CD4-positive, alpha-beta T cell treated with Interleukin-15 for 4 hours (primary cell): ENCODE measurements at places on chromosomes 1 and 21.

DNA sequence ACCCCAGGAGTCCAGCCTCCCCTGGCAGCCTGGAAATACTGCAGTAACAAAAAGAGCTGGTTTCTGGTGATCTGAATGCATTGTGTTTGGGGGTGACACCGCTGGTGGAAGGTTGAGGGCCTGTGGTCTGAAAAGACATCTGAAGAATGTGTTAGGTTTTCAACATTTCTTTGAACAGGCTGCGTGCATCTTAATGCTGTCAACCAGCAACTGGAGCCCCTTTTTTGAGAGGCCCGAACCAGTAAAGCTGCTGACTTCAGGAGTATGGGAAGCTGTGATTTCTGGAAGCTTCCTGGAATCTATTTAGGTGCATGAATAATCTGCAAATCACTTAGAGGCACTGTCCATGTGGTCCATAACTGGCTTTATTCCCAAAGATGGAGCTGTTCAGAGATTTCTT is 17.0 kb downstream of the ATP5PO start:
- DNase-seq: no peak

DNA sequence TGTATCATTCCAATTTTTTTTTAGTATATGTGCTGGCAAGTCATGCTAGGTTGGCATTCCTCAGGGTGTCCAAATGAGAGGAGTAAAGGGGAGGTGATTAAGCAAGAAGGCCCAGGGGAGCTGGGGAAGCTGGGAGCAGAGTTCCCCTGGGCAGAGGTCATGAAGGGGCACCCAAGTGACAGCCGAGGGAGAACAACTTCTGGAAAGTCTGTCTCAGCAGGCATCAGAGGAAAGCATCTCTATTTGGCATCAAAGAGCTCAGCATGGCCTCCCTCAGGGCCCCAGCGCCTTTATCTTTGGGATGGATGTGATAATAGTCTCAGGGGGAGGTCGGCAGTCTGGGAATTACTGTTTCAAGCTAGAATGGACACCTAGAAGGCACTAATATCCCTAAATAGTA is 5.0 kb upstream of the ENO1 start:
- no peak for DNase-seq

DNA sequence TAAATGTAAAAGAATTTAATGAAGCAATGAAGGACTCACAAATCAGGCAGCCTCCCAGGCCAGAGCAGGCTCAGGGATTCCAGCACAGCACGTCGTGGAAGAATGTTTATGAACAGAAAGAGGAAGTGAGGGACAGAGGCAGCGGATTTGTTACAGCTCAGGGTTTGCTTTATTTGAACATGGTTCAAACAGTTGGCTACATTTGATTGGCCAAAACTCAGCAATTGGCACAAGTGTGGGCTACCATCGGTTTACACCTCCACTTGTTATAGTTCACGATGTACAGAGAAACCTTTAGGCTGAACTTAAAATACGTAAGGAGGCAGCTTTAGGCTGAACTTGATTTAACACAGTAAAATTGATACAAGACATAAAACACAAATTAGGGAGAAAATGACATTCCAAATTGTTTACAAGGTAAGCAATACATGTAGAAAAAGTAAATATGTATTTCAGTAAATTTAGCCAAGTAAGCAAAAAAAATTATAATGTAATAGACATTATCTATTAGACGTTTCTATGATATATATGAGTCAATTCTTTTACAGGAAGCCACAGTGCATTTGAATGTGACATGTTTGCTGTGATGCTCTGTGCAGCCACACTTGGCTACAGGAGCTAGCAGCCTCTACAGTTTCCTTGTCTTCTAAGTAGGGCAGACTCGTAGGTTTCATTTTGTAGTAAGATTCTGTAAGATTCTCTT is 126.5 kb downstream of the ADSS2 start:
- peak; percentile 59 for DNase-seq

DNA sequence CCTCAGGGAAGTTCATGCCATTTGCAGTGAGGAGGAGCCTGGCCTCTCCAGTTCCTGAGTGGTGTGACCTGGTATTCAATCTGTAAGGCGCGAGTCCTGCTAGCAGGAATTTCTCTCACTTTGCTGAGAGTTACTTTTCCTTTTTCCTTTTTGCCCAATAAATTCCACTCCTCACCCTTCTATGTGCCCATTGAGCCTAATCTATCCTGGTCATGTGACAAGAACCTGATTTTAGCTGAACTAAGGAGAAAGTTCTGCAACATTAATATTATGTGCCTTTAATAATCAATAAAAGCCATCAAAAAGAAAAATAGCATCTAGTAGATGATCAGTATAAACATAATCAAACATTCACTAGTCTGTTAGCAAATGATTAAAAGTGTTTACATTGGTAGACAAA is 136.1 kb upstream of the POGK start:
- no peak for DNase-seq

- DNase-seq: no peak
Measured at GRCh38 chr1:185776522-185776921, 42.3 kb downstream of the HMCN1 start.

DNA sequence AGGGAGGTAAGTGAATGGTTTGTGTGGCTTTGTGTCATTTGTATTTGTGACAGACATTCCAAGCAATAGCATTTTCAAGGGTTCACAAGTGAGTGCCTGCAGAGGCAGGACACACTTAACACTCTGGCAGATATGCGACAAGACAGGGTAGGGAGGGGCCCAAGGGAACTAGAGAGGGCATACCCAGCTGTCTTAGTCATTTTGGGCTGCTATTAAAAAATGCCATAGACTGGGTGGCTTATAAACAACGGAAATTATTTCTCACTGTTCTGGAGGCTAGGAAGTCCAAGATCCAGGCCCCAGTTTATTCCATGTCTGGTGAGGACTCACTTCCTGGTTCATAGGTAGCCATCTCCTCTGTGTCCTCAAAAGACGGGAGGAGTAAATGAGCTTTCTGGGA is 137.4 kb downstream of the FGGY start:
- no peak for DNase-seq

DNA sequence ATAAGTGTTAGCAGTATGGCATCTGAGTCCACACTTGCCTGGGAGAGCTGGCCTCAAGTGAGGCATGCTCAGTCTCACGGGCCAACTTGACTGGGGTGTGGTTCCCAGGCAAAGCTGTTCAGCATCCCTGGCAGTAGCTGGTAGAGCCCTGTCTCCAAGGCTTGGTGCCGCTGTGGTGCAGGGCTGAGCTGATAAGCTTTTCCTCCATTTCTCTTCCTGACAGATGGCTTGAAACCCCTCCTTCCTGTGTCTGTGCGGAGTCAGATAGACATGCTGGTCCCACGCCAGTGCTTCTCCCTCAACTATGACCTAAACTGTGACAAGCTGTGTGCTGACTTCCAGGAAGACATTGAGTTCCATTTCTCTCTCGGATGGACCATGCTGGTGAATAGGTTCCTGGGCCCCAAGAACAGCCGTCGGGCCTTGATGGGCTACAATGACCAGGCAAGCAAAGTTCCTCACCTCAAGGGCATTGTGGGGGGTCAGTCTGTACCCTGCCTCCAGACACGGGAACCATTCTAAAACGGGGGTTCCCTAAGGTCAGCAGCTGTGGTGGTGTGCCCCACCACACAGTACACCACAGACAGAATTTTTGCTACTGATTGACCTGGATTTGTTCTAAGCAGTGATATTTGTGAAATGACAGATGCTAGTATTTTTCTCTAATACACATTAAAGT is 13.7 kb upstream of the MIIP start:
- DNase-seq: no peak

GRCh38 chr1:33821291-33821690 is 42.6 kb upstream of the HMGB4 start:
- DNase-seq: no peak

- DNase-seq: peak; percentile 71
Measured at GRCh38 chr1:89855413-89856123, 34.7 kb downstream of the LRRC8D start.

- DNase-seq: no peak
Measured at GRCh38 chr1:230390371-230390770, 35.8 kb downstream of the PGBD5 start.

DNA sequence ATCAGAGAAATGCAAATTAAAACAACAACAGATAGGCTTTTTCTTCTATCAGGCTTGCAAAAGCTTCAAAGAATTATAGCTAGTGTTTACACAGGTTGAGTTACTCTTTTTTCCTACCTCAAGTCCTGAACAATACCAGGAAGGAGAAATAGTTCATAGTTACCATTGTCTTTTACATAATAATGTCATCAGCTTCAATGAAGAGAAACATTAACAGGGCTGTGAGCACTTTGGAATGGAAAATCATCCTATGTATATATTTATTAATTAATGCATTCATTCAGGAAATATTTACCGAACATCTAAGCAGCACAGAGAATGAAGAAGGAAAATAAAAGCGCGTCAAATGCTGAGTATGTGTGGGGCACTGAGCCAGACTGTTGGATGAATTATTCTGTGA is 197.3 kb downstream of the ZBTB18 start:
- DNase-seq: no peak

- DNase-seq: no peak
Measured at GRCh38 chr1:153752072-153752471, 23.1 kb upstream of the SLC27A3 start.

DNA sequence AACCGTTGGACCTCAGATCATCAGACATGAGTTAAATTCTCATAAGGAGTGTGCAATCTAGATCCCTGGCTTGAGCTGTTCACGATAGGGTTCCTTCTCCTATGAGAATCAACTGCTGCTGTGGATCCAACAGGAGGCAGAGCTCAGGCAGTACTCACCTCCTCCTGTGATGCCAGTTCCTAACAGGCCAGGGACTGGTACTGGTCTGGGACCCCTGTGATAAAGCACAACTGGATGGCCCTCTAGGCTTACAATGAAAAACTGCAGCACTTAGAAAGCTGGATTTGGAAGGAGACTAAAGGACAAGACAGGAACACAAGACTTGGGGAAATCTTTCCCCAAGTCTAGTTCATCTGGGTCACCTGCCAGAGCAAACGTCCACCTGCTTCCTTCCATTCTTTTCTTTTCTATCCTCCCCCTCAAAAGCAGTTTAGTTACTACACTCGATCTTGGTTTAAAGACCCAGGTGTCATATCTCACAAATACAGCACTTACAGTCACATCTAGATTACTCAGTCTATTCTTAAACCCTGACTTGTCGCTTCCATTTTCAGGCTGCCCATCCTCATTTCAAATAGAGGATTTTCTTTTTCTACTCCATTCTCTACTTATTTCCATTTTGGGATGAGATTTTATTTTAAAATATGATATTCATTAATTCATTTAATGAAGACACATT is 59.8 kb downstream of the PTPN14 start:
- no peak for DNase-seq

DNA sequence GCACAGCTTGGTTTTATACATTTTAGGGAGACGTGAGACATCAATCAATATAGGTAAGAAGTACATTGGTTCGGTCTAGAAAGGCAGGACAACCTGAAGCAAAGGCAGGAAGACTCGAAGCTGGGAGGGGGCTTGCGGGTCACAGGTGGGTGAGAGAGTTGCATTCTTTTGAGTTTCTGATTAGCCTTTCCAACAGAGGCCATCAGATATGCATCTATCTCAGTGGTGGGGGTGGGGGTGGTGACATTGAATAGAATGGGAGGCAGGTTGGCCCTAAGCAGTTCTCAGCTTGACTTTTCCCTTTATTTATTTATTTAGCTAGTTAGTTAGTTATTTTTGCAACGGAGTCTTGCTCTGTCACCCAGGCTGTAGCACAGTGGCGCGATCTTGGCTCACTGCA is 85.6 kb downstream of the WDR4 start:
- DNase-seq: no peak

- DNase-seq: no peak
Measured at GRCh38 chr1:89201106-89201794, 2.5 kb upstream of the GBP4 start.

DNA sequence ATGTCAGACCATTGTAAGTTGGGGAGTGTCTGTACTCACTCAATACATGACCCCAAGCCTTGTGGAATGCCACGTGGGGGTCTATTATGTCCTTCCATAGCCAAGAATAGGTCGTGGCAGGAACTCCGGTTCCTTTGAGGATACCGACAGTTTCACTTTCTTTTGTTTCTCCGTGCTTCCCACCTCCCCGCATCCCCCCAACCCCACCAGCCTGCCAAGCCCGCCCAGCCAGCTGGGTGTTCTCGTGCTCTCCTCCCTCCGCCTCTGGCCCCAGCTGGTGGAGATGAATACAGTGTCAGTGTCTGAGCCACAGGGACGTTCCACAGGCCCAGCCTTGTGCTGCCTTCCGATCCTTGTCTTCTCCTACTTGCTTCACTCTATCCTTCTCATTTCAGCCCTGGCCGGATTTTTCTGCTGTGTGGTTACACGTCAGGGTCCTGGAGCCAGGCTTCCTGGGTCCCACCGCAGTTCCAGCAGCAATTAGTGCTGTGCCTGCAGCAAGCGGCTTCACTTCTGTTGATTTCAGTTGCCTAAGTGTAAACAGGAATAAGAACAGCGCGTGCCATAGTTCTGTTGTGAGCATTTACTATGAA is 4.1 kb upstream of the AGTRAP start:
- no peak for DNase-seq

DNA sequence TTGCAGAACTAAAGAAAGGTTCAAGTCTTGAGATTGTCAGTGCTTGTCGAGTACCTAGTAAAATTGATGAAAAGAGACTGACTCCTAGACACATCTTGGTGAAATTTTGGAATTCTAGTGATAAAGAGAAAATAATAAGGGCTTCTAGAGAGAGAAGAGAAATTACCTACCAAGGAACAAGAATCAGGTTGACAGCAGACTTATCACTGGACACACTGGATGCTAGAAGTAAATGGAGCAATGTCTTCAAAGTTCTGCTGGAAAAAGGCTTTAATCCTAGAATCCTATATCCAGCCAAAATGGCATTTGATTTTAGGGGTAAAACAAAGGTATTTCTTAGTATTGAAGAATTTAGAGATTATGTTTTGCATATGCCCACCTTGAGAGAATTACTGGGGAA is 16.3 kb downstream of the L1TD1 start:
- DNase-seq: no peak

- no peak for DNase-seq
Measured at GRCh38 chr1:1567891-1568291, 6.8 kb downstream of the SSU72 start.

- no peak for DNase-seq
Measured at GRCh38 chr1:196302981-196303380, 305.3 kb downstream of the KCNT2 start.

DNA sequence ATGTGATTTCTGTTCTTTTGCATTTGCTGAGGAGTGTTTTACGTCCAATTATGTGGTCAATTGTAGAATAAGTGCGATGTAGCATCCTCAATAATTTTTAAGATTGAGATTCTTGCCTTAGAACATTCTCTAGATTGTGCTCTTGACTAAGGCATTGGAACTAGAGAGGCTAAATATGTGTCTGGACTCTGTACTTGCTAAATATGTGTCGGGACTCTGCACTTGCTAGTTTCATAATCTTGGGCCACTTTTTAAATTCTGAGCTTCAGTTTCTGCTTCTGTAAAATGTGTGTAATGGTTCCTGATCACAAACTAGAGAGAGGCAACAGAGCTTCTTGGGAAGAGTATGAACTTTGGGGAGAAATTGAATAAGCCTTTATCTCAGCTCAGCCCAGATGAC is 21.6 kb downstream of the HLX start:
- no peak for DNase-seq

GRCh38 chr1:2388004-2388913 is 3.1 kb downstream of the MORN1 start:
- DNase-seq: no peak
